ENCODE measurements at places on chromosomes 12 and 14.

DNA sequence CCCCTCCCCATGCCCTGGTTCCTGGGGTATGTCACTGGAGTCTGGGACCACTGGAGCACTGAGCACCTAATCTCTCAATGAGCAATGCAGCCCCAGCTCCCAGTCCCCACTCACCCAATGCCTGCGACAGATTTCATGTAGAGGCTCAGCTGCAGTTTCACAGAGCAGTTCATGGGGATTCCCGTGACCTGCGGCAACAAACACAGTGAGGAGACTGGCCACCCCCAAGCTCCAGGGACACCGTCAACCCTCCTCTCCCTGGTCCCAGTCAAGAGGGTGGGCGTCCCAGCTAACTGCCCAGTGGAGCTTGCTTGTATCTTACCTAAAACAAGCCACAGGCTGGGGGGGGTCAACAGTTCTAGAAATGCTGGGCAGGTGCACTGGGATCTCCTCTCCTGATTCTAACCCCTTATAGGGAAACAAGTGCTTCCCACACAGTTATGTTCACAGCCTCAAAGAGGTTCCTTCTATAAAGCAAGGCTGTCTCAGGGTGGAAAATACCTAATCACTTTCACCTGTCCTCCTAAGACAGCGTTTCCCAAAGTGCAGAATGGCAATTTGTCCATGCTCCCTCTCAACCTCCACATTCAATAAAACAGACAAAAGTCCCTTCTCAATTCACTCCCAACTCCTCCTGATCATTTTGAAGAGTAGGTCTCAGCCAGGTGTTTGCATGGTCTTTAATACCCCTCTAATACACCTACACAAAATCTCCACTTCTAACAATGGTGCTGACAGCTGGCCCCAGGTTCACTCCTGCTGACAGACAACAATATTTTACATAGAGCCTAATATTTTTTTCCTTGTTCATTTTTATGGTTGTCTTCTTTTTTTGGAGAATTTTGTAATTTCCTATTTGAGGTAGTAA, 68.3 kb downstream of the SCARB1 start:
- no peak for DNase-seq

DNA sequence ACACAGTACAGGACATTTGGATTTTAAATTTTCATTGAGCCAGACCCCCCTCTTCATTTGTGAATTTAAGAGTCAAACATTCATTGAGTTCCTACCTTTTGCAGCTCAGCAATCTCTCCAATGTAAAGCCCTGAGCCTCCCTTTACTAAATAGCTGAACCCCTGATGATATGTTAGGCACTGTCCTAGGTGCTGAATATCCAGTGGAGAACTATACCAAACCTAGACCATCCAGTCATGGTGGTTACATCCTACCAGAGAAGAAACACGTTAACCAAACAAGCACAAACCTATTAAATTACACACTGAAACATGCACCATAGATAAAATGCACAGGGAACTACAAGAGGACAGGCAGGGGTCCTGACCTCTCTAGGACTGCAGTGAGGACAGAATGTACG, 1585.3 kb upstream of the TMEM132C start:
- no peak for DNase-seq

DNA sequence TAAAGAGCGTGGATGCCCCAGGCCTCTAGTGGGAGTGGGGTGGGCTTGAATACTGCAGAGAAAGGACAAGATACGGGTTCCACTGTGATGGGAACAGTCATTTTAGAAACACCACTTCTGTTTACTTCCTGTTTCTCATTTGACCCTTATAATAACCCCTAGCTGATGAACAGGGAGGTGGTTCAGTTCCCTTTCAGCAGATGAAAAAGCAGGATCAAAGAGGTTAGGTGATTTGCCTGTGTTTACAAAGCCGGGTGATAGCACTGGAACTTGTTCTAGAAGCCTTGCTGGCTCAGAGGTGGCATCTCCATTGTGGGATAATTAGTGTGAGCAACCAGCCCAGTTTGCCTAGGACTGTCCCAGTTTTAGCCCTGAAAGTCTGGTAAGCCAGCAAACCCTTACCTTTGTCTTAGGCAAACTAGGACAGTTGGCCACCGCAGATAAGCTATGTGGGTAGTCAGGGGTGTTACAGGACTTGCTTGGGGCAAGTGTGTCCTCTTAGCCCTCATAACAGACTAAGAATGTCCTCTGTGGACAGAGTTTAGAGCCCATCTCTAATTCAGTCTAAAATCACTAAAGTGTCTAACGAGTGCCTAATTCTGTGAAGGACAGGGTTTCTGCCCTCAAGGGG, 7.5 kb upstream of the LRP1-AS start:
- DNase-seq, result no peak

- DNase-seq, result no peak
Observed at GRCh38 chr14:55512421-55512820, 67.6 kb upstream of the KTN1 start.

DNA sequence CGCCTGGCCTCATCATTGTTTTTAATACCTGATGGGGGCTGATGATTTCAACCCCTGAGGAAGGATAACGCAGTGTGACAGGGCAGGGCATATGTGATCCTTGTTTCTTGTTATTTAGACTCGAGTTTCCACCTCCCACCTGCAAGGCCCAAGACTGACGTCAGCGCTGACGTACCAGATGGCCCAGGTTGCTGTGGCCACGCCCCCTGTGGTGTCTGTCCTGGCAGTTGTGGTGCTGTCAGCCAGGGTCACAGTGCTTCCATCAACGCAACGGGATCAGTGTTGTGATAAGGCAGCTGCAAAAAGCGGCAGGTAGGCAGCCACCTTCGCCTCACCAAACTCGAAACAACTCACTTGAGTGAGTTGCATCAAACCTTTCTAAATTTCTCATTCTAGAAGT, 18.4 kb downstream of the DDX51 start:
- no peak for DNase-seq
